Left forelimb (tissue), 1 donor: ENCODE measurements at places on chromosomes 11 and 22.

DNA sequence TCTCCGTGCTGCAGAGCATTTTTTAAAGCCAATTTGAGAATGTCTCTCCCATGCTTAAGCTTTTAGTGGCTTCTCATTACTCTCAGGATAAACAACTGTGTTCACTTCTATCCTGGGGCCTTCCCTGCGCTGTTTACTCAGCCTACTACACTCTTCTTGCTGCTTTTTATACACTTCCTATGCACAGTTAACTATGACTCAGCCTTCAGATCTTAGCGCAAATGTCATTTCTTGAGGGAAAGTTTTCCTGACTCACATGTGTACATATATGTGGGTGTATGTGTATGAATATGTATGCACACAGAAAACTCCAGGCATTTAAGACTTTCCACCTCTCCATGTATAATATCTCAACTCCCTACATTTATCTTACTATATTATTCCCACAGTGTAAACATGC is 9.8 kb downstream of the THAP12 start:
- DNase-seq: no peak

- no peak for DNase-seq
Measured at GRCh38 chr11:76244316-76244851, 38.1 kb upstream of the WNT11 start.

DNA sequence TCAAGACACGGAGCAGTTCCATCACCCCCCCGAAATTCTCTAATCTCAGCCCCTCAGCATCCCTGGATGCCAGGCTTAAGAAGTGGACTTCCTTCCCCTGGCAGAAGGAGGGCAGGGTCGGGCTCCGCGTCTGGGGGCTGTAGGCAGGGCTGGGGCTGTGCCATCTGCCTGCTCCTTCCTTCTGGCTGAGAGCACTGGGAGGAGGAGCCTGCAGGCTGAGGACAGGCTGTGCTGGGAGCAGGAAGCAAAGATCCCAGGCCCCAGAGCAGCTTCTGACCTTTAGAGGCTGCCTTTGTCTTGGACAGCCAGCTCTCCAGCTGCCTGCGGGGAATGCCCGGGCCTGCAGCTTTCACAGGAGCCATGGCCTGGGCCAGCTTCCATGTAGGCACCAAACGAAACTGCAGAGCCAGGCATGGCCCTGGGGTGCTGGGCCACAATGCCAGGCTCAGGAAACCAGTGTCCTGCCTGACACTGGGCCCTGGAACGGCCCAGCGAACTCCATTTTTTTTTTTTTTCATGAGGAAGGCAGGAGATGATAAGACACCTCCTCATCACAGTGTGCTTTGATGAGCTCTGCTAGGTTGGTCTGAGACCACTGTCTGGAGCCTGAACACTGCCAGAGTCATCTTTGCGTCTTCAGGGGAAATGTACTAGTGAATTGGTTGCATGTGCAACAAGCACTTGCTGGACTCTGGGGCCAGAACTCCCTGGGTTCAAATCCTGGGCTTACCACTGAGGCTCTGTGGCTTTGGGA is 67.9 kb downstream of the MCM5 start:
- DNase-seq: no peak

- DNase-seq: peak; percentile 81
Measured at GRCh38 chr11:43942662-43943371, 380 bp downstream of the C11orf96 start.

- no peak for DNase-seq
Measured at GRCh38 chr22:24994070-24994763, 41.7 kb downstream of the KIAA1671 start.

- no peak for DNase-seq
Measured at GRCh38 chr11:42036201-42036600, 576.7 kb upstream of the LRRC4C start.

GRCh38 chr11:1293619-1294015 is 15.8 kb downstream of the TOLLIP start:
- DNase-seq: no peak

GRCh38 chr11:796565-797295 is 1.4 kb downstream of the SLC25A22 start:
- DNase-seq: no peak

- no peak for DNase-seq
Measured at GRCh38 chr11:113603277-113604059, 102.6 kb downstream of the TMPRSS5 start.

DNA sequence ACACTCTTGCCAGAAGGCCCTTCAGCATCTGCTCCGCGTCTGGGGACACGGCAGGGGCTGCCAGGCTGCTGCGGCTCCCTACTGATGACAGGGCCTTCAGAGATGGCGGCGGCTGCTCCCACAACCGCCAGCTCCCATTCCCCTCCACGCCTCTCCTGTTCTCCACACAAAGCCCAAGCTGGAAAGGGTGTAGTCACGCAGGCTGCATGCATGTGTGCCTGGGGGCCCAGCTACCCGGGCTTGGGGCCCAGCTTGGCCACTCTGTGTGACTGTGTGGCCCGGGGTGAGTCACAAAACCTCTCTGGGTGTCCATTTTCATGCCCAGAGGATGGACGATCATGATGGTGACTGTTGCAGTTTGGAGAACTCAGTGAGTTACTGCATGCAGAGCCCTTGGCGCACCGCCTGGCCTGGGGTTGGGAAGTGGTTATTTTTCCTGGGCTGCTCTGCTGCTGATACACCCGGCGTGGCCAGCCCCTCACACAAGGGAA is 31.7 kb upstream of the PARVB start:
- no peak for DNase-seq

DNA sequence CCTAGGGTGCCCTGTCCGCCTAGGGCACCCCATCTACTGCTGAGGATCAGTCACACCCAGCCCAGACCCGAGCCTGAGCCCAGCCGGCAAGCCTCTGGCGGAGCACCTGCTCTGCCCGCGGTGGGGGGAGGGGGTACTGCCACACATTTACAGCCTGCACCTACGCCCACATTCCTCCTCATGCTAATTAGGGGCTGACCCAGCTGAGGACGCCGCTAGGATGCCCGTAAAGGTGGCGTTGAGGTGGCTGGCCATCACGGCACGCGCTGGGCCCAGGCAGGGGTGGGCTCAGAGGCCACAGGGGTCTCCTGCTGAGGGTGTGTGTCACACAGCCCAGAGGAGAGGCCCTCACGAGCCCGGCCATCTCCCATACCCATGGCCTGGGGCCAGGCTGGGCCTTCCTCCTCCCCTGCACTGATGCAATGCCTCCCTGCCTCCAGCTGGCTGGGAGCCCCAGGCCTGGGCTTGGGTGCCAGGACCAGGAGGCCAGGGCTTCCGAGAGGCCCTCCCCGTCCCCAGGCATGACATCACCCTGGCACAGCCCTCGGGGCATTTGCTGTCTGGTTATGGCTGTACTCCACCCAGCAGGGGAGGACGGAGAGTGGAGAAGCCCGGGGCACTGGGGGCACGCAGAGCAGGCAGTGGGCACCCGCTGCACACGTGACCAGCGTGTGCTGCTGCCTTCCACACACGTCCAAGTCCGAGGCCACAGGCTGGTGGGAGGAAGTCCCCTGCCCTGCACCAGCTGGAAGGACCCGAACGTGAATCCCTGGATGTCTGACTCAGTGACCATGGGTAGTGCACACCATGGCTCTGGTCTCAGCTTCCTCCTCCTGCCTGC is 12.7 kb downstream of the DUSP8 start:
- peak; percentile 84 for DNase-seq

DNA sequence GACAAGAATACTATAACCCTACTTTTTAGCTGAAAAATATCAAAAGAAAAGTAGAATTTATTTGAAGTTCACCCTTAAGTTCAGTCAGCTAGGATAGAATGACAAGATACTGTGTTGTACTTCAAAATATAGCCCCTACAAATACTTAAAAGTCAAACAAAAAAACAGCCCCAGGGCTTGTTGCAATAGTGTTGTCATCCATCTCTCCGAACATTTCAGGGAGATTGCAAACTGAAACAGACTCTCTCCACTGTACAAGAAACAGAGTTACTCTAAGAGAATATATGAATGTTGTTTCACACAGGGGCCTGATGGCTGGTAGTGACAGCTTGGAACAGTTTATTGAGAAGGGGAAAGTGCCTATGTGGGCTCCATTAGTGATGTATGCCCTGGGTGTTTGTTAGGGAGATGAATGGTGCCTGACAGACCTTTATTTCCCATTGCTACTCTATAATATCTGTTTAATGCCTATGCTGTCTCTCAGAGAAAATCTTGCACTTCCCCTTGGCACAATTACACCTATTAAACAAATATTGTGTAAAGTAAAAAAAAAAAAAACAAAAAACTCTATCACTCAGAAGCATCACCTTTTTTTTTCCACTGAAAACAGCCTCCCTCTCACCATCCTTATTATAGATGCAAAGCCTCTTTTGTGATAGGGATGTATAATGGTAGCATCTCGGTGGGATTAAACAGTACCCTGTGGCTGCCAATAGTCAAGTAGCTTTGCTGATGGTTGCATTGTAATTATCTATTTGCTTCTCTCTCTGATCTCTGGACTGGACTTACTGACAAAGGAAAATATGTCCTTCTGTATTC is 506.3 kb upstream of the LUZP2 start:
- no peak for DNase-seq

GRCh38 chr22:32536352-32536751 is 61.7 kb downstream of the FBXO7 start:
- no peak for DNase-seq

DNA sequence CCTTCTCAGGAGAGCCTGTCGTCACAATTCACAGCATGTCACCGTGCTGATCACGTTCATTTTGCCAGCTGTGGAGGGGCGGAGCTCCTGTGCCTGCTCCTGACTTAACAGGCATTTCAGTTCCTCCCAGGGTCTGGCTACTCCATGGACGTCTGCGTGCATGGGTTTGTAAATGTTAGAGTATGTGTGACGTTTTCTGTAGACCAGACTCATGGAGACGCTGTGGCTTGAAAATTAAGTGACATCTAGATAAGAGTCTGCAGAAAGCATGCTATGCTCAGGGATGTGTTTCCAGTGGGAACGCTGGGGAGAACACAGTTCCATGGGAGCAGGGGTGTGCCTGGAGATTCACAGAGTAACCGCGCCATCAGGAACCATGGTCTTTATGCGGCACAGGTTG is 804.0 kb downstream of the TBC1D22A start:
- peak; percentile 25 for DNase-seq

- DNase-seq: no peak
Measured at GRCh38 chr22:43277987-43278601, 65.1 kb downstream of the SCUBE1 start.
